Inflammatory macrophage (primary cell): ENCODE measurements at places on chromosomes 12 and 14.

DNA sequence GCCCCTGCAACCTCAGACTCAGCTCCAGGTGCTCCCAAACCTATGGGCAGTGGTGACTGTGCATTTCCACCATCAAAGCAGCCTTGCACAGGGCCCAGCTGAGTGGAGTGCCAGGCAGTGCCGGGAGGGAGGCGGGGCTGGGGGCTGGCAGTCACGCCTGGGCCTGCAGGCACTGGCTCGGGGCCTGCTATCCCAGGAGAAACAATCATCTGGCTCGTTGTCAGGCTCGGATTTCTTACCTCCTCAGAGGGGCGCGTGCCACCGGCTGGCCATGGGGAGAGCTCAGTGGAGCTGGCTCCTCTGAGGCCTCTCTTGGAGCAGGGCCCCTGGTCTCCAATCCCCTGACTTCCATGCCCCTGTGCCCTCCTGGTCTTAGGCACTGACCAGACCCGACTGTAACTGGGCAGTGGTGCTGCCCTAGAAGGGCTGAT is 20.2 kb upstream of the PPP1R13B start:
- no peak for DNase-seq

DNA sequence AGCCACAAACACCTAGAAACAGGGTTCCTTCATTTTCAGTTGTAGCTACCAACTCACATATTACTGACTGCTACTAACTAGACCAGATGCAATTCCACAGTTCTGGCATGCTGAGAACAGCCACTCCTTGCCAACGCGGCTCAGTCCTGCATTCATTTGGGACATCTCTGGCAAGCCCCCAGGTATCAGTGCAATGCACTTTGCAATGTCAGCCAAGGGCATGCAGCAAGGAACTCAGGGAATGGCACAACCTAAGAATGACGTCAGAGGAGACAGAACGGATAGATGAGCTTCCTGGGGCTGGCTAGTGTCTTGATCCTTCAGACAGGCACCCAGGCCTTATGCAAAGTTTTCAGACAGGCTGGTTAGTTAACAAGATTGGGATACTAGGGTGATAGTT is 29.6 kb downstream of the MAP3K9 start:
- no peak for DNase-seq

- DNase-seq = no peak
Observed at GRCh38 chr14:89519040-89519439, 102.0 kb upstream of the FOXN3 start.

DNA sequence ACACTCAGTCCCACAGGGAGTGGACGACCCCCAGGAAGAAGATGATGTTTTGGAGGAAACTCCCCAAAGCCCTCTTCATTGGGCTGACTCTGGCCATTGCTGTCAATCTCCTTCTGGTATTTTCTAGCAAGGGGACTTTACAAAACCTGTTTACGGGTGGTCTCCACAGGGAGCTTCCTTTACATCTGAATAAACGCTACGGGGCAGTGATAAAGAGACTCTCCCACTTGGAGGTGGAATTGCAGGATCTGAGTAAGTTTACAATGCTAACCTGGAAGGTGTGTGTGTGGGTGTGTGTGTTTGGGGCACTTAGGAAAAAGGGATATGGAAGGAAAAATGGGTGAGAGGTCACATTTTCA is 416 bp downstream of the GALNT8 start:
- DNase-seq = no peak

DNA sequence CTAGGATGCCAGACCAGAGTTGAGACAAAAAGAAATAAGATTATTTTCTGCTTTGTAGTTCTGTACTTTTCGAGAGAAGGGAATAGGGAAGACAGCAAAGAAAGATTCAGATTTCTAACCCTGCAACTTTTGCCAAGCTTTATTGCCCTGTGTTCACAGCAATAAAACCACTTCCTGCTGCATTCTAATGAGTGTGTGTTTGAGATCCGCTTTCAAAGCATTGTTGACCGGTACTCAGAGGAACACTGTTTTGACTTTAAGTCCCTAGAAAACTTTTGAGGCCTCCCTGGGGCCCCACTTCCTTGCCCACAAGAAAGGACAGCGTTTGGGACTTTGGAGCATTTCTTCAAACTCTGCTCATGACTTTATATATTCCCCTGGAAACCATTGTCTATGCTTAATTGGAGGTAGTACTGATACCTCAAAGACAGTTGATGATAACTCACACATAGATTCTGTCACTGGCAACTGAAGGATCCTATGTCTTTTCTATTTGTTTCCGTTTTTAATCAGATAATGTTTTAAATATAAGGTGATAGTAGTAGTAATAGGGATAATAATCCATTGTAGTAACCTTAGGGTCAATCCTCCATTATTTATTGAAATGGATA is 1.3 kb downstream of the RNASE6 start:
- peak; percentile 59 for DNase-seq

DNA sequence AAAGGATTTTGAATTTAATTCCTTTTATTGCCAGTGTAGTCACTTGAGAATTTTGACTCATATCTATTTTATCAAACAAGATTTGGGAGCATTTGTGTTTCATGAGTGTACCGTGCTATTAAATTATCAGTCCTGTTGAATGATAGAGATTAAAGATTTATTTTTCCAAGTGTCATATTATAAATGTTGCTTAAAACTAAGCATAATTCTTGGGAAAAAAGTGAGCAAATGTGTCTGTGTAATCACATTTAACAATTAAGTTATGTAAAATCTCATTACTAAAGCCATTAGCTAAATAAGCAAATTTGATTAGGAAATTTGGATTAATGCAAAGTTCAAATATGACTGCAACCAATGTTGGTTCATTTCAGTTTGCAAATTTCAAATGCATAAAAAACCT is 266.7 kb downstream of the TMTC2 start:
- DNase-seq = no peak

DNA sequence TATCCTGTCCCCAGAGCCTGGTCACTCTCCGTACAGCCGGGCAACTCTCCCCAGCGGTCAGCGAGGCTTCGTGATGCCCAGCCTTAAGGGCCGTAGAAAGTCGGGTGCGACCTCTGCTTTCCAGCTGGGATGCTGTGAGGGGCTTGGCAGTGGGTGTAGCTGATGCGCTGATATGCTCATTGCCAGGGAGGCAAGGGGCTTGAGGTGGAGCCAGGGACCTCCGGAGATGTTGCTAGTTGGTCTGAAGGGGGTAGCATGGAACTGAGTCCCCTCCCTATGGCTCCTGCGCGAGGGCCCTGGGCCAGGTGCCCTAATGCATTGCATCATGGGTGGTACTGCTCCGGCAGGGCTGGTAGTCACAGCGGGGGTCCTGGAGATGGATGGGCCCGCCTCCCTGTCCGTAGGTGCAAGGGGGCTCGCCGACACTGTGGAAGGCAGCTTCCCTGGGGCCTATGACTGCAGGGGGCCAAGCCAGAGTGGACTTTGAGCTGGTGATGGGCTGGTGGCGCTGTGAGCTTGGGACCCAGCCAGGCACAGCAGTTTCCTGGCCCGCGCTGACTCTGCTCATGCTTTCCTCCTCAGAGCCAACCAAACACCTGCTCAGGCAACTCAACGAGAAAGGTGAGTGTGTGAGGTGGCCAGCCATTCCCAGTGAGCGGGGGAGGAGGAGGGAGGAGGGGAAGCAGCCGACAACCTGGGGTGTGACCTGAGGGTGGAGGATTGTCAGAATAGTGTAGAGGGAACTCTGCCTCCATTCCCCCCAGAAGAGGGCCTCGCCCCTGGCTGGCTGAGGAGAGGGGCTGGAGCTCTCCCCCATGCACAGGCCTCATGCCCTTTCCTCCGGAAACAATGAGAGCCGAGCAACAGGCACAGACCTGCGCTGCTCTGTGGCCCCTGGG is 32.3 kb downstream of the PLEKHG3 start:
- DNase-seq = no peak

DNA sequence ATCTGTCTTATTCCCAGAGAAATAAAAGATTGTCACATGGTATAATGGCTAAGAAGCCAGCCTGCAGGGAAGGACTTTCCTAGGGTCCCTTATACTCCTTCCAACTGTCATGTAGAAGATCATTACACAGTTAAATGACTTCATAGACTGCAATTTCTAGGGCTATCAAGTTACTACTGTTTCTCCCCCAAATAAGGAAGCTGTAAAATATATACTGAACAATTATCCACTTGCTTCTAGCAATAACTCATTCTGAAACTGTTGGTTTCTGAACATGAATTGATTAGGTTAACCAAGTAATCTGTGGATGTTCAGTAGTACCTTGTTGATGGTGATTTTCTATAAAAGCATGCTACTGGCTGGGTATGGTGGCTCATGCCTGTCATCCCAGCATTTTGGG is 44.6 kb downstream of the A2ML1 start:
- DNase-seq = no peak

DNA sequence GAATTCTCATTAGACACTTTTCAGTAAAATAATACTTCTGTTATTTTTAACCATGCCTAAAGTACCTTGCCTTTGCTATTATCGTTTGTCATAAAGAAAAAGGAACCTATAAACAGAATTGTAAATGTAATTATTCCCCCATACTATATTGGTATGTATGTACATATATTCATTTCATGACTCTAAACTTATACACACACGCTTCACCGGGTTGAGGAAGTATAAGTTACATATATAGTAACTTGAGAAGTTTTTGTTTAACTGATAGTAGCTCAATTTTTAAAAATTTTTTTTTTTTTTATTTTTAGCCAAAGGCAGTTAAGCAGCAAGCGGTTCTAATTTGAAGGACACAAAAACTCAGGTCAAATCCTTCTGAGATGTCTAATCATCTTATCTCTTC is 107.6 kb downstream of the PLEKHG7 start:
- DNase-seq = no peak

- DNase-seq = no peak
Observed at GRCh38 chr12:96502477-96502876, 13.1 kb downstream of the CFAP54 start.

DNA sequence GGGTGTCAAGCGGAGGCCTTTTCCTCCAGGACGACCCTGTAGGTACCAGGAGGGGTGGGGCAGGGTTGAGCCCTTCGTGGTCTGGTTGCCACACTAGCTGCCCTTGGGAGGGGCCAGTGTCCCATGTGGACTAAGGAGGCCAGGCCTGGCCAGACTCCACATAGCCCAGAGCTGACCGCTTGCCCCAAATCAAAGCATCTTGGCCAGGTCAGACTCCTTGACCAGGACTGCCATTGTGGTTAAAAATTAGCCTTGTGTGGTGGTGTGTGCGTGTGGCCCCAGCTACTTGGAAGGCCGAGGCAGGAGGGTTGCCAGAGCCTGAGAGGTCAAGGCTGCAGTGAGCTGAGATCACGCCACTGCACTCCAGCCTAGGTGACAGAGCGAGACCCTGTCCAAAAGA is 24.8 kb downstream of the ALDH2 start:
- DNase-seq = no peak

- no peak for DNase-seq
Observed at GRCh38 chr12:39804479-39804878, 184.9 kb upstream of the ABCD2 start.

- DNase-seq = no peak
Observed at GRCh38 chr12:67439611-67440010, 170.5 kb downstream of the CAND1 start.
